ENCODE measurements at places on chromosomes 11 and 22.

GRCh38 chr11:120185706-120186455 is 25.0 kb upstream of the OAF start:
- no peak for DNase-seq

DNA sequence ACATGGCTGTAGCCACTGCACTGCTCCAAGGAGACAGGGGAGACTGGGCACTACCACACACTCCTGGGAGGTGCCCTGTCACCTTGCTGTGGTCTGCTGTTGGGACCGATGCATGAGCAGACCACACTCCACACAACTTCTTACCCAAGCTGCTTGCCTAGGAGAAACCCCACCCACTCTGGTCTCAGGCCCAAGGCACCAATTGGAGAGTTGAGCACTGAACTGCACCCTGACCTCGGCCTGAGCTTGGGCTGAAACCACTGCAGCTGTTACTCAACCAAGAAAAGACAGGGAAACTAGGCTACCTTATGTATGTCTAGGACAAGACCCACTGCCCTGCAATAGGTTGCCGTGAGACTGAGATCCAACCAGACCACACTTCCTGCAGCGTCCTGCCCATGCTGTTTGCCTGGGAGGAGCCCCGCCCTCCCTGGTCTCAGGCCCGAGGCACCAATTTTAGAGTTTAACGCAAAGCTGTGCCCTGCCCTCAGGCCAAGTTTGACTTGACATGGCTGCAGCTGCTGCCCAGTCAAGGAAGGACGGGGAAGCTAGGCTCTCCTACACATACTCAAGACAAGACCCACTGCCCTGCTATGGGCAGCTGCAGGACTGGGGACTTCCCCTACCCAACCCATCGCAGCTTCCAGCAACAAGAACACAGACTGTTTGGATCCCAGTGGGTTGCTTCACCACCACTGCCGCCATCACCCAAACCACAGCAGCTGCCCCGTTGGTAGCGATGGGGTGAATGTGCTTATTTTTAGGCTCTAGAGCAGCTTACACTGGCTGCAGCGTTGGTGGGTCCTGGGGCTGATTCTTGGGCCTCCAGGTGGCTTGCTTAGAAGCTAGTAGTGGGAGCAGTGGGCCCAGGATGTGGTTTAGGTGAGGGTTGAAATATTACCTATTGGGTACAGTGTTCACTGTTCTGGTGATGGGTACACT is 66.8 kb downstream of the BRD1 start:
- DNase-seq, result peak; percentile 66

GRCh38 chr22:19331975-19332374 is 40.5 kb upstream of the CLTCL1 start:
- DNase-seq, result no peak

- DNase-seq, result no peak
Measured at GRCh38 chr11:20443596-20443995, 56.1 kb downstream of the PRMT3 start.

GRCh38 chr11:42249401-42249800 is 789.9 kb upstream of the LRRC4C start:
- no peak for DNase-seq

GRCh38 chr22:37746366-37747079 is 49.7 kb downstream of the TRIOBP start:
- peak; percentile 55 for DNase-seq

- no peak for DNase-seq
Measured at GRCh38 chr22:21915624-21916308, 36.9 kb downstream of the PPM1F start.

DNA sequence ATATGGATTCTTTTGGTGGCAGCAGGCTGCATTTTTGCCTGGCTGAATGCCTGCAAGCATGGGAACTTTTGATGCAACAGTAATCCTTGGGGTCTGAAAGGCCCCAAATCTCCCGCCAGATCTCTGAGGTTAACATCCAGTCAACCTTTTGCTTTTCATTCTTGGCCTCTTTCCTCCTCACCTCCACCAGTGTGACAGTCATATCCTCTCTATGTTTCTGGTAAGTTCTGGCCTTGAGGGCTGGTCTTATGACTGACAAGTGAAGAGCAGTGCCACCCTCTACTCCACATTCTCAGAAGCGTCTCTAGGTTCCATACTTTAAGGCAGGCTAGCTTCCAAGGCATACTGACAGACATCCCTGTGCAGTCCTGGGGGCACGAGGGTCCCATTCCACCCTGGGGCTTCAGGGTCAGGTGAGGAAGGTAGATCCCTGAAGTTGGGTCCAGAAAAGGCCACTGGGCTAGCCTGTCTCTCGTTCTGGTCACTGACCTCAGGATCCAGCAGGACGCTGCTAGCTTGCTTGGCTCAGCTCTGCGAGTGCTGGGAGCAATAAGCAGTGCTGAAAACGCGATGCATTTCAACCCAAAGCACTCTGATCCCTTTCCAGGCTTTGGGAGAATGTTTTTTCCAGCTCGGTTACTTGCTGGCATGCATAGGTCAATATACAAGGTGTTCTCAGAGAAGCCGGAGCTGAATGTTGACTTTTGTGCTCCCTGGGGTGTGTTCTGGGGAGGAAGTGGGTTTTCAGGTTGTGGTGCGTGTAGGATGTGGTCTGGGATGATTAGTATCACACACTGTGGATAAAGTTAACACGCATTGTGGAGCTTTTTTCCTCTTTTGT is 75.2 kb downstream of the PTPRJ start:
- no peak for DNase-seq

GRCh38 chr11:73931039-73931645 is 19.7 kb upstream of the DNAJB13 start:
- DNase-seq, result peak; percentile 52

- DNase-seq, result peak; percentile 51
Measured at GRCh38 chr11:1918436-1919315, 827 bp upstream of the TNNT3 start.

DNA sequence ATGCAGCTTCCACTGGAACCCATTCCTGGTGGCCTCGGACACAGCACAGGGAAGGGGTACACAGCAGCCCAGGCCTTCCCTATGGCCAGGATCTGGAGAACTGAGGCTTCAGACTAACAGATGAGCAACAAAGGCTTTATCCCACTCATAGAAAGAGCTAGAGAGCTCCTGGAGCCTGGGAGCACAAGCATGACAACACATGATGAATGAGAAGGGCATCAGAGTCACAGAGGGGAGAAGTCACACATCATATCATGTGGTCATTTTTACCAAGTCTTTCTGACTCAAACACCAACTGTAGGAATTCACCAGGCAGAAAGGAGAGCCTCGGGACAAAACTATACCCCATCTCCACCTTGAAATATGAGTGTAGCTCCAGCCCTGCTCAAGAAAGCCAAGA is 43.2 kb downstream of the NRXN2 start:
- DNase-seq, result no peak

DNA sequence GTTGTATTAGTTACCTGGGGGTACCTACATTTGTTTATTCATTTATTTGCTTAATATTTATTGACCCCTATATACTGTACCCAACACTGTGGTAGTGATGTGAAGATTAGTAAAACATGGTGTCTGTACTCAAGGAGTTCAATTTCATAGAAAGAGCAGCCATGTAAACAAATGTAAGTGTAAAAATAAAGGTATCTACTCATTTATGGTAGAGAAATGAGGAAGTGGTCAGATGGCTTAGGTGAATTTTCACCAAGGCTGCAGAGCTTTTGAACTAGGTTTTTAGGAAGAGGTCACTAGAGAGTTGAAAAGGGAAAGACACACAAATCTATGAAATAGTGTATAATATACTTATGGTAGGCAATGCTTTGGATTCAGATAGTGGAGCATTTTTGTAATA is 11.1 kb downstream of the CTR9 start:
- peak; percentile 54 for DNase-seq

DNA sequence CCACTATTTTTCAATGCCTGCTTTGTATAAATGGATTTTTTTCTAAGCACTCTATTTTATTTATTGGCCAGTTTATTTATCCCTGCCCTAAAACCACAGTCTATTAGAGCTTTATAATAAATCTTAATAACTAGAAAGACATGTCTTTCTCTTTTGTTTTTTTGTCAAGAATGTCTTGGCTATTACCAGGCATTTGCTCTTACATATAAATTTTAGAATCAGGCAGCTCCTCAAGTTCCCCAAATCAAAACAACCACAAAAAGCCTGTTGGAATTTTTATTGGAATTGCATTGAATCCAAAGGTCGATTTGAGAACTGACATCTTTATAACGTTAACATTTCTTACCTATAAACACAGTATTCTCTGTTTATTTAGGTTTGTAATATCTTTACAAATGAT is 85.8 kb upstream of the SC5D start:
- no peak for DNase-seq

DNA sequence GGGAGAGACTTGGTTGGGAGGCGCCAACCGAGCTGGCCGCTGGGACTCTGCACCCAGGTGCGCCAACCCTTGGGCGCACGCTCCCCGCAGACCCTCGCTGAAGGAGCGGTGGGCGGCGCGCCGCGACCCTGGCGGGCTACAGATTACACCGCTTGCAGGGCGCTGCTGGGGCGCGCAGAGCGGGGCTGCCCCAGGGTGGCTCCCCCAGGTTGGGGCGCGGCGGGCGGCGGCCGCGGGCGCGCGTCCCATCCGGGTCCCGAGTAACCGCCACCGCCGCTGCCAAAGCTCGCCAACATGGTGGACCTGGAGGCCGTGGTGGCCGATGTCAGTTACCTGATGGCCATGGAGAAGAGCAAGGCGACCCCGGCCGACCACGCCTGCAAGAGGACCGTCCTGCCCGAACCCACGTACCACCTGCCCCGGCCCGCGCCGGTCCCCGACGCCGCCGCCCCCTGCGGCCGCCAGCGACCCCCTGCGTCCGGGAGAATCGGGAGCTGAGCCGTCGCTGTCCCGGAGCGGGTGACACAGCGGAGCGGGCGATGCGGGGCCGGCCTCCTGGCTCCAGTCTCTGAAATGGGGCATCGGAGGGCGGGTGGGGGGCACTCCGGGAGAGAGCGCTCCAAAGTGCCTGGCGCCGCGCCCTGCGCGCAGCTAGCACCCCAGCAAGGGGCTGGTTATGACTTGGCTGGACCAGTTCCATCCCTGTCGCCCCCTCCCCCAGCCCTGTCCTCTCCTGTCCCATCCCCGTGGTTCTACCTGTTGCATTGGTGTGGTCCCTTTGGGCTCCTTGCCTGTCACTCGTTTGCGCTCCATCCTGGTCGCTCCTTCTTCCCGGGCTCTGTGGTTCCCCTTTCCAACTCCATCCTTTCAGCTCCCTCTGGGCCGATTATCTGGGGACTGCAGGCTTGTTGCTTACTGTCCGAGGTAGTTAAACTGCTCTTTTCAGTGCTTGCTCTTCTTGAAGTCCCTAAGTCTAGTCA is 143.3 kb upstream of the GRK3 start:
- peak; percentile 69 for DNase-seq

- DNase-seq, result no peak
Measured at GRCh38 chr11:114564831-114565230, 5.2 kb upstream of the NXPE1 start.

DNA sequence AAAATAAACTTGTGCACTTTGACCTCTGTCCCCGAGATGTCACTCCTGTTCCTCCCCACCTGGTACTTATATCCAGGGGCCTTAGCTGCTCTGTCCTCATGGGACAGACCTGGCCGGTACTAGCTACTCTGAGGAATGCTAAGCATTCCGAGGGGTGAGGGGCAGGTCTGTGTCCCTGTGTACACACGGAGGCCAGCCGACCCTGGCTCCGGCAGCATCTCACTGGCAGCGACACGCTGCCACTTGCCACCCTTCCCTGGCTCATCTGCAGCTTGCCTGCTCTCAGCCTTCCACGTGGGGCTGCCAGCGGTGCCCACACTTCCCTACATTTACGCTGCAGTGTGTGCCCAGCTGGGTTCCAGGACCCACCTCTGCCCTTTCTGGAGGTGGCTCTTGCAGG is 21.6 kb upstream of the TEF start:
- DNase-seq, result no peak

DNA sequence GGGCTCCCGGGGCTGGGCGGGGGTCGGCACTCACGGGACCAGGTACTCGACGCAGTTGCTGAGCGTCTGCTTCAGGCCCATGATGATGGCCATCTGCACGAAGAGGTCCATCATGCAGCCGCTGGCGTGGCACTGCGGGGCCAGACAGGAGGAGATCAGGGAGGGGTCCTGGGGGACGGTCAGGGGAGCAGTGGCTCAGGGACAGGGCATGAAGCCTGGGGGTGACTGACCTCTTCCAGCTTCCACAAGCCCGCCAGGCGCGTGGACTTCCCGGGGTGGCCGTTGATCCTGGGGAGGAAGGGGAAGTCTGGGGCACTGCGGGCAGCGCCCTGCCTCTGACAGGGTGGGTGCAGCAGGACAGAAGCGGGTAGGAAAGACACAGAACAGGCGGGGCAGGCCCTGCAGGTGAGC is 6.1 kb upstream of the SIGIRR start:
- DNase-seq, result no peak

DNA sequence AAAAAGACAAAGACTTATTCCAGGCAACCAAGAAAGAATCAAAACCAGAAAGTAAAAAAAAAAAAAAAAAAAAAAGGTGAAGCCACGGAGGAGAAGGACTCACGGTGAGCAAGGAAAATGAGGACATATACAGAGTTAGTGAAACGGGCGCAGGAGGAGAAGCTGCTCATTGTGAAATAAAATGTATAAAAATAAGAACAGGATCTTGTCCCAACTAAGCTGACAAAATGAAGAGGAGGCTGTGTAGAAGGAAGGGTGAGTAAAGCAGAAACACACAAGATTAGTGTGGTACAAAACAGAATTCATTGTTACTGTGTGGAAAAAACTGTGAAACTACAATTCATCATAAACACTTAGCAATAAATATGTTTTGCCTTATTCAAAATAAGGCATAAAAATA is 7.6 kb downstream of the IL17REL start:
- DNase-seq, result no peak

DNA sequence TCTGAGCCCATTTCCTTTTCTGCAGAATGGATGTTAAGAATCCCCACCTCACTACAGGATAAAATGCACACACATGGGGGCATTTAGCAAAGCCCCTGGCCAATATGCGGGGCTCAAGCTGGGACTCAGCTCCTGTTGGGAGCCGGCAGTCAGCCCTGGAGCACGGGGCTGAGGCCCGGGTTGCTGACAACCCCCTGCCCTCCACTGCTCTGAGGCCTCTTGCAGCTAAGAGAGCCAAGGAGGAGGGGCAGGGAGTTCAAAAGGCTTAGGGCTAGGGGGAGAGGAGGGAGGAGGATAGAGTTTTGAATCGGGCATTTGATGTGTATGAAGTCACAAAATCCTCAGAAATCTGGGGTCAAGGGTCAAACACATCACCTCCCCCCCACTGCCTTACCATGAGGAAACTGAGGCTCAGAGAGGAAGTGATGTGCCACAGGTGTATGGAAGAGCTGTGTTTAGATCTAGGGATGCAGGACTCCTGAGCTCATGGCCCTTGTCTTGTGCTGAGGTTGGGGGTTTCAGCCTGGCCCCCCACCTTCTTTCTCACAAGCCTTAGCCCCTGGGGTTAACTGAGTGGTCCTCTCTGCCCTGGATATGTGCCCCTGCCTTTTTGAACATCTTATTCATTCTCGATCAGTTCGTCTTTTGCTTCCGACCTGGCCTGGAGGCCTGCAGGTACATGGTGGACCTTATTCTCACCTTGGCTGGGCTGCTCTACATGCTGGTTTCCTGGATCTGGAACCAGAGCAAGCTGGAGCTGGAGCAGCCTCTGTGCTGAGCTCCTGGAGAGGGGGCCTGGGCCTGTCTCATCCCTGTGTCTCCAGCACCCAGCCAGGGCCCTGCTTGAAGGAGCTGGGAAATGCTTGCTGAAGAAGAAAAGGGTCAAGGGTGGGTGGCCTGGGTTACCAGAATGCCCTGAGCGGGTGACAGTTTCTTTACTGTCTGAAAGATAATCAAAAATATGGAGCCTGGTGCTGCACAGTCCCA is 80.3 kb downstream of the LRRC32 start:
- no peak for DNase-seq
